ENCODE measurements at places on chromosomes 11 and 22. TPM values are rescaled to one million over a fixed set of nuclear protein-coding genes. Genes with fewer than 3 reads are reported as not detected.
A peak's percentile ranks its signal among the peaks of the same experiment; 100 is the strongest.

GRCh38 chr11:48170241-48171233 is 46.1 kb upstream of the OR4B1 start:
- H3K27me3 ChIP-seq = no peaks in the 10 kb centered on the region
- DNase-seq = peak; percentile 11
- peaks cover 4% of the 10 kb centered on the region for H3K36me3 ChIP-seq

DNA sequence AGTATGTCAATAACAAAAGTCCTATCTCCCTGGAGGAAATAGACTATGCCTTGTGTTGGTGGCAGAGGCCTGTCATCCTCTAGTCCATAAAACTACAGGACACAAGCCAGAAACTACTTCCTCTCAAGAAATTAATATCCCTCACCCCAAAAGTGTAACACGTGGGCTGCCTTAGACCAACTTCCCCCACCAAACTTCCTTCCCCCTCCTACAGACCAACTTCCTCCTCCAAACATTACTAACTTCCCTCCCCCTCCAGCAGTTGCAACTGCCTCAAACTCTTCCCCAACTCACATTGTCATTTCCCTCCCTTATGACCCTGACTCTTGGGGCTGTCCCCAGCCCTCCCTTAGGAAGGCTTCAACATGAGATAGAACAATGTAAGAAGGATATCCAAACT is 6.3 kb downstream of the OR52K2 start:
- H3K36me3 ChIP-seq = no peaks in the 10 kb centered on the region
- no peaks in the 10 kb centered on the region for H3K27me3 ChIP-seq
- H3K4me1 ChIP-seq = no peaks in the 10 kb centered on the region
- no peak overlapping the region for H3K27ac ChIP-seq

DNA sequence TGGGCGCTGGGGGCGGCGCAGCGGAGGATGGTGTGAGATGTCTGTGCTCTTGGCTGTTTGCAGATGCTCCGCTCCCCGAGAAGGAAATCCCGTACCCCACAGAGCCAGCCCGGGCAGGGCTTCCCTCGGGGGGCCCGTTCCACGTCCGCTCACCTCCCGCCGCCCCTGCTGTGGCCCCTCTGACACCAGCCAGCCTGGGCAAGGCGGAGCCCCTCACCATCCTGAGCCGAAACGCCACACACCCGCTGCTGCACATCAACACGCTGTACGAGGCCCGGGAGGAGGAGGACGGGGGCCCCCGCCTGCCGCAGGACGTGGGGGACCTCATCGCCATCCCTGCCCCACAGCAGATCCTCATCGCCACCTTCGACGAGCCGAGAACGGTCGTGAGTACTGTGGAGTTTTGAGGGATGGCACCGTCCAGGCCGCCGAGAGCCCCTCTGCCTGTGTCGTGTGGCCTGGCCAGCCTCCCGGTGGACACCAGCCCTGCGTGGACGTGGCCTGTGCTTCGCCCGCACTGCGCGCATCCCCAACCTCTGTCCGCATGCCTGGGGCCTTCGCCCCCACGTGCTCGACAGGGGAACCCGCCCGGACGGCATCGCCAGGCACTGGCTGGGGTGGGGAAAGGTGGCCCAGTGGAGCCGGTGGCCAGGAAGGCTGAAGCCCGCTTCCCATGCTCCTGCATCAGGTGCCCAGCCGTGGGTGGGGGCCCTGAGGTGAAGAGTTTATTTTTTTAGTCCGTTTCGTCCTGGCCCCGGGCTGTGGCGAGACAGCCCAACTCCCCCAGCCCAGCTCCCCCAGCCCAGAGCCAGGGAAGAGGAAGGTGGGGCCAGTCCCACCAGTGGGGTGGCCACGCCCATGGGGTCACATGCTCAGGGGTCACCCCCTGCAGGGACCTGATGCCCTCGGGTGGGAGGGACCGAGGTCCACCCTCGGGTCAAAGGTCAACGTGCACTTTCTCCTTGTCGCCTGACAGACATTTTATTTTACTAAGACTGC is 6.5 kb upstream of the TRABD start:
- no peak overlapping the region for H3K27ac ChIP-seq
- H3K4me3 ChIP-seq = no peak overlapping the region
- DNase-seq = no peak
- H3K27me3 ChIP-seq = no peaks in the 10 kb centered on the region

- no peaks in the 10 kb centered on the region for H3K27me3 ChIP-seq
- no peaks in the 10 kb centered on the region for H3K36me3 ChIP-seq
- no peak for DNase-seq
Measured at GRCh38 chr11:114924042-114924441, 245.7 kb downstream of the NXPE2 start.

- H3K36me3 ChIP-seq = no peaks in the 10 kb centered on the region
- H3K27me3 ChIP-seq = no peaks in the 10 kb centered on the region
- no peak overlapping the region for H3K27ac ChIP-seq
- H3K4me3 ChIP-seq = peak overlapping the region; percentile 9
Measured at GRCh38 chr11:83723999-83724398, 437.8 kb upstream of the CCDC90B start.

DNA sequence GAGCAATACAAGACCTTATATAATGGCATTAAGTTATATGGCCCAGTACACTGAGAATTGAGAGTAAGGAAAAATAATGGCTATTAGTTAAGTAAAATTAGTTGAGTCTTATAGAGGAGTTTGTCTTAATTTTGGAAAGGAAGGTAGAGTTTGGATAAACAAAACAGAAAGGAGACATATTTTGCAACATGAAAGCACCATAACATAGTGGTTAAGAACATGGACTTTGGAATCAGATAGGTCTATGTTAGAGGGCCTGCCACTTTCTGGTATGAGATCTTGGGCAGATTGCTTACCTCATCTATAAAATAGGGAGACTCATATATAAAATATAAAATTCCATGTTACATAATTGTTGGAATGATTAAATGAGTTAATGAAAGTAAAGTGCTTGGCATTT is 68.9 kb downstream of the CSTPP1 start:
- H3K27ac ChIP-seq = no peak overlapping the region
- DNase-seq = no peak
- no peaks in the 10 kb centered on the region for H3K4me1 ChIP-seq
- no peaks in the 10 kb centered on the region for H3K36me3 ChIP-seq
- no peaks in the 10 kb centered on the region for H3K27me3 ChIP-seq

DNA sequence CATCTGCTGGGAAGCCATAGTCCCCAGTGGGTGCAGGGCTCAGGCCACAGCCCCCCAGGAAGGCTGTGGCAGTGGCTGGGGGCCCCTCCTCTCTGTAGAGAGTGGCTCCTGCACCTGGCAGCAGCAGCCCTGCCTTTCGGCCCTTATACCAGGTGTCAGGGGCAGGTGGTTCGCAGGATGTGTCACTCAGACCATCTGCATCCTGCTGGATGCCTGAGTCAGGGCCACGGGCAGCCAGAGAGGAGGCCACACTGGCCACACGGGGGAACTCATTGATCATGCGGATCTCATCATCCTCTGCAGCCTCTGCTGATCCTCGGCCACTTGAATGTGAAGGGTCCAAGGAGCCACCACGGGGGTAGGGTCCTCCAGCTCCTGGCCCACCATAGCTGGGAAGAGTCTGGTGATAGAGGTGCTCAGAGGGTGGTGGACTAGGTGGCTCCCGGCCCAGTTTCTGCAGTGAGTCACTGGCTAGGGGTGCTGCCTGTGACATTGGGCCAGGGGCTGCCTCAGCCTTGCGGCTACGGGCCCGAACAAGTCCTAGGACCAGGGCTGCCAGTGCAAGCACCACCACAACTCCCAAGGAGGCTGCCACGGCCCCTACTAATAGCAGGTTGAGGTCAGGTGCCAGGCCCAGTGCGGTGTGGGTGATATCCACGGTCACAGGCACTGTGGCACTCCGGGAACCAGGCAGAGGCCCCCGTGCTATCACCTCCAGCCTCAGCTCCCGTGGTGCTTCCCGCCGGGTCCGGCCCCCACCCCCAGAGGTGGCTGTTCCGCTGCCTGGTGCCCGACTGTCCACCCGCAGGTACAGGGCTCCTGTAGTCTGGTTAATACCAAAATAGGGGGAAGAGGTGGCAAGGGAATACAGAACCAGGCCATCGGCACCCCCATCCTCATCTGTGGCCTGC is 3.3 kb upstream of the TPP1 start:
- H3K4me3 ChIP-seq = no peak overlapping the region
- H3K36me3 ChIP-seq = peaks cover 3% of the 10 kb centered on the region
- H3K27ac ChIP-seq = no peak overlapping the region

GRCh38 chr11:111409915-111410314 is 30.8 kb upstream of the POU2AF1 start:
- H3K4me1 ChIP-seq = no peaks in the 10 kb centered on the region
- no peak for DNase-seq
- H3K27me3 ChIP-seq = no peaks in the 10 kb centered on the region
- no peaks in the 10 kb centered on the region for H3K36me3 ChIP-seq

DNA sequence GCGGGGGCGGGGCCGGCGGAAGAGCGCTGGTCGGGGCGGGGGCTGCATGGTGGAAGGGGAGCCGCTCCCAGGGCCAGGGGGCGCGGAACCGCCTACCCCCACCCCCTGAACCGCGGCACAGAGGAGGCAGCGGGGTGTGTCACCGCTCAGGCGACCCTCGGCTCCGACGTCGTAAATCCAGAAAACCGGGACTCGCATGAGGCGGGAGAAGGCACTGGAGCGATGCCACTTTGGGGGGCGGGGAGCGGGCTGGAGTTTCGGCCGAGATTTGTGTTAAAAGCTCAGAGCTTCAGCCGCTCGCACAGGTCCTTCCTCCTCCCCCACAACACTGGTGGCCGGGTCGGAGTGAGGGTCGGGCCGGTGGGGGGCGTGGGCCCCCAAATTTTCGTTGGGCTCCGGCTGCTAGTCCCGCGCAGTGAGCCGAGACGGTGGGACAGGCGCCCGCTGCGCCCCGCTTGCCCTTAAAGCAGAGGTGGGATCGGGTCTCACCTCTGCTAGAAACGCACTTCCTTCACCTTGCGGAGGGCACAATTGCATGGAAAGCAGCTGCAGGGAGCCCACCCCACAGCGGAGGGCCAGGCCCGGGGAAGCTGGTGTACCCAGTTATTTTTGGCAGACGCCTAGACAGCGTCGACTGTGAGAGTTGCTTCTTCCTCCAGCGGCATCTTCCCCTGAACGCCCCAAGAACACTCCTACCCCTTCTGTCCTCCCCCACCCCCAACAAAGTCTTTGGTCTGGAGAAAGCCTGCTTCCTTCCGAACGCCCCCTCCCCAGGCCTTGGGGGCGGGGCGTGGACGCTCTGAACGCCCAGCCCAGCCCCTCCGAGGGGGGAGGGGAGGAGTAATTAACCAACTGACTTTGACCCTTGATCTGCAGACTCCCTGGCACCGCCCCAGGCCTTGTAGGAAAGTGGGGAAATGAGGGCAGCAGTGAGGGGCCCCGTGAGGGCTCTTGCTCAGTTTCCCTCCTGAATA is 1.1 kb downstream of the OVOL1 start:
- peak overlapping the region; percentile 78 for H3K4me3 ChIP-seq
- peaks cover 3% of the 10 kb centered on the region for H3K27me3 ChIP-seq
- H3K27ac ChIP-seq = peak overlapping the region; percentile 95
- H3K36me3 ChIP-seq = no peaks in the 10 kb centered on the region

GRCh38 chr11:17607083-17607429 is 60.0 kb downstream of the OTOG start:
- no peaks in the 10 kb centered on the region for H3K27me3 ChIP-seq
- no peak overlapping the region for H3K27ac ChIP-seq
- H3K4me3 ChIP-seq = no peak overlapping the region
- no peaks in the 10 kb centered on the region for H3K36me3 ChIP-seq

- no peak overlapping the region for H3K4me3 ChIP-seq
- no peaks in the 10 kb centered on the region for H3K36me3 ChIP-seq
- H3K27ac ChIP-seq = no peak overlapping the region
- no peaks in the 10 kb centered on the region for H3K27me3 ChIP-seq
- DNase-seq = no peak
- H3K4me1 ChIP-seq = no peaks in the 10 kb centered on the region
Measured at GRCh38 chr11:129701706-129702105, 113.9 kb upstream of the TMEM45B start.

DNA sequence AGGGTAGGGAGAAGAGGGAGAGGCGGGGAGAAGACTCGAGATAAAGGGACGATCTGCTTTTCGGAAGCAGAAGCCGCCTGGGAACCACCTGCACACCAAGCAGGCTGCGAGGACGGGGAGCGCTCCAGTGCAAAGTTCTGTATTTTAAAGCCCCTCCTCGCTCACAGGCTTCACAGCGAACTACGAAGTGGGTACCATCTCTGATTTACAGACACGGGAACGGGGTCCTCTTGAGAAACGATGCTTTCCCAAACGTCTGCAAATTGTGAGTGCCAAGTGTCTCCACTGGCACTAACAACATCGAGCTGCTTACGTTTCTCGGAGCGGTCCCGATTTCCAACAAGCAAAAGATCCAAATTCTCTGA is 700 bp upstream of the STX3 start:
- H3K36me3 ChIP-seq = no peaks in the 10 kb centered on the region
- H3K27me3 ChIP-seq = no peaks in the 10 kb centered on the region
- peak overlapping the region; percentile 73 for H3K4me3 ChIP-seq
- DNase-seq = peak; percentile 50
- no peaks in the 10 kb centered on the region for H3K4me1 ChIP-seq

- H3K27me3 ChIP-seq = no peaks in the 10 kb centered on the region
- H3K4me3 ChIP-seq = no peak overlapping the region
- no peaks in the 10 kb centered on the region for H3K36me3 ChIP-seq
- H3K27ac ChIP-seq = no peak overlapping the region
- no peak for DNase-seq
Measured at GRCh38 chr11:128040603-128041002, 546.8 kb downstream of the ETS1 start.

GRCh38 chr22:22048981-22049531 is 66.5 kb upstream of the TOP3B start:
- no peaks in the 10 kb centered on the region for H3K36me3 ChIP-seq
- no peak for DNase-seq
- no peak overlapping the region for H3K4me3 ChIP-seq
- H3K27ac ChIP-seq = no peak overlapping the region

GRCh38 chr11:60924906-60925853 is 920 bp downstream of the TMEM132A start:
- H3K27ac ChIP-seq = no peak overlapping the region
- peak overlapping the region; percentile 48 for H3K4me3 ChIP-seq
- no peaks in the 10 kb centered on the region for H3K27me3 ChIP-seq
- peak; percentile 63 for DNase-seq
- H3K4me1 ChIP-seq = peaks cover 10% of the 10 kb centered on the region

GRCh38 chr11:639332-639955 is 2.4 kb downstream of the DRD4 start:
- H3K36me3 ChIP-seq = no peaks in the 10 kb centered on the region
- H3K4me1 ChIP-seq = no peaks in the 10 kb centered on the region

DNA sequence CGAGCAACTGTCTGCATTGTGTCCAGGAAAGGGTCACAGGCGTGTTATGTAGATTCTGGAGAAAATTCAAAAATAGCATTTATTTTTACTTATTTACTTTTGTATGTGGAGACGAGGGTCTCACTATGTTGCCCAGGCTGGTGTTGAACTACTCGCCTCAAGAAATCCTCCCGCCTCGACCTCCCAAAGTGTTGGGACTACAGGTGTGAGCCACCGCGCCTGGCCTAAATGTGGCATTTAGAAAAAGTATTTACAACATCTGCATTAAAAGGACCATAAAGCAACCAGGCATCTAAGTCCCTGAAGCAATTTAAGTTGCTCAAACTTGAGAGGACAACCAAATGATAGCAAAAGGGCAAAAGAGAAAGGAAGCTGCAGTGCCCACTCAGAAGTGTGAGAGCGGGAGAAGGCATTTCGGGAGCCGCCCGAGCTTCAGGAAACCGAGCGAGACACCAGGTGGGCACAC is 595 bp downstream of the TRIM66 start:
- H3K27ac ChIP-seq = peak overlapping the region; percentile 95
- peaks cover 13% of the 10 kb centered on the region for H3K36me3 ChIP-seq
- peaks cover 2% of the 10 kb centered on the region for H3K4me1 ChIP-seq
- no peaks in the 10 kb centered on the region for H3K27me3 ChIP-seq
- H3K4me3 ChIP-seq = peak overlapping the region; percentile 95
- no peak for DNase-seq

The MMP8 gene
- polyA plus RNA-seq = not detected

The SLC17A6 gene
- not detected for polyA plus RNA-seq

The BTG4 gene
- polyA plus RNA-seq = not detected

The CTNND1 gene
- 52.7 TPM for polyA plus RNA-seq

The C11orf71 gene
- 21.2 TPM for polyA plus RNA-seq

The UBE2L6 gene
- polyA plus RNA-seq = 73.9 TPM

The IL18BP gene
- 21.1 TPM for polyA plus RNA-seq

The RHOD gene
- polyA plus RNA-seq = 50.2 TPM
